Omental fat pad (tissue), 4 donors: ENCODE measurements at places on chromosomes 3 and 15. TPM values are rescaled to one million over a fixed set of nuclear protein-coding genes. Genes with fewer than 3 reads are reported as not detected.

- no peak for DNase-seq
Observed at GRCh38 chr3:179333084-179333483, 10.3 kb downstream of the ZNF639 start.

- no peak for DNase-seq
Observed at GRCh38 chr3:106014518-106014917, 145.7 kb upstream of the CBLB start.

- DNase-seq = no peak
Observed at GRCh38 chr15:92473756-92474155, 80.1 kb downstream of the ST8SIA2 start.

GRCh38 chr15:96300836-96301235, 29.7 kb upstream of the NR2F2 start:
- DNase-seq = no peak

DNA sequence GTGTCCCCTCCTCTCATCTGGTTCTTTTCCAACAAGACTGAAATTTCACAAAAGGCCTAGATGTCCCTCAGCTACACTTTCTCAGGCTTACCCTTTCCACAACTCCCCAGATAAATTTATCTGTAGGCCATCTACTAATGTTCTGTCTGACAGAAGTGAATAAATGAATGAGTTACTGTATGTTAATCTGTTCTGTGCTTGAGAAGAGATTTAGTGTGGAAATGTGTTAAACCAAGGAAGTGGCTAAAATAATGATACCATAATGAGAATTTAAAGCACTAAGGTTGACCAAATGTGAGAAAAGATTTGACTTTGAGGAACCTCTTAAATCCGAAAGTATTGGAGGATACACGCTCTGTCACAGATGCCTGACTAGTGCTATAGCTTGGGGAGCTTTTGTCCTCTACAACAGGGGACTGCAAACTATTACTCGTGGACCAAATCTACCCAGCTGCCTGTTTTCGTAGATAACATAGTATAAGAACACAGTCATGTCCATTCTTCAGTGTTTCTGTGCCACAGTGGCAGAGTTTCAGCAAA, 74.8 kb upstream of the P2RY1 start:
- DNase-seq = no peak

DNA sequence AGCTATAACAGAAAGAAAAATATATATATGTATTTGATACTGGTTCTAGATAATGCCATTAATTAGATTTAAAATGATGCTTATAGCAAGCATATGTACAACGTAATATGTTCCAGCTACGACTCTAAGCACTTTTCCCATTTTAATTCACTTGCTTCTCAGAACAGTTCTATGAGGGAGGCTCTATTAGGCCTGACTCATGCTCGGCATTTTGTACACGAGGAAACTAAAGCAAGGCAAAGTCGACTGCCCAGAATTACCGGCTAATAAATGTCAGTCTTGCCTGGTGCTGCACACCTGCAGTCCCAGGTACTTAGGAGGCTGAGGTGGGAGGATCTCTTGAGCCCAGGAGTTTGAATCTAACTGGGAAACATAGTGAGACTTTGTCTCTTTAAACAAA, 106.0 kb downstream of the PTPRG start:
- no peak for DNase-seq

DNA sequence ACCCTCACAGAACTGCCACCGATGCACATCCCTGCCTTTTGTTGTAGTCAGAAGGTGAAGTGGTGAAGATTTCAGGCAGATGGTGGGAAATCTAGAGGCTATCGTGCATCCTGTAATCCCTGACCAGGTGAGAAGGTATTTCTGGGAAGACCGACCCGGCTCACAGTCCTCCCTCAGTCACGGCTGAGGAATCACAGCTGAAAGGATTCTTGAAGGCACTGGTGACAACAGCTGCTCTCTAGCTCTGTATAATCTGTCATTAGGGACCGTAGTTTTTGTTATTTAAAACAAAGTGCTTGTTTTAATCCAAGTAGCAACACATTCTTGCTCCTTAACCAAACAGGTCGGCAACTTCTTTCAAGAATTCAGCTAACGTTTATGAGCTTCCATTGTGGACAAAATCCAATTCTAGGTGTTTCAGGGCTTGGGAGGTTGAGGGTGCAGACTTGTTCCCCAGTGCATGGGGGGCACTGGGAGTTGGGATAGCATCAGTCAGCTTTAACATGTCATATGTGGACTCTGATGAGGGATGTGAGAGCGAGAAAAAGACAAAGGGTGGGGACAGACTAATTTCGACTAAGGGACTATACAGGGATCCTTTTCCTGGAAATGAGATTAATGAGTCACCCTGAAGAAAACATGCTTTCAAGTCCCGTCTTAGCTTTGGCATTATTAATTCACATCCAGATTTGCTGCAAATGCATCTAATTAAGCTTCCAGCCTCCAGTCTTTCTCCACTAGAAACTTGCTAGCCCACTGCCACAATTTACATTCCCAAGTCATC, 141.0 kb upstream of the RASGRP1 start:
- no peak for DNase-seq

GRCh38 chr3:189389346-189389745, 217.6 kb downstream of the TPRG1 start:
- no peak for DNase-seq

DPPA2 gene
- not detected for total RNA-seq
